ENCODE measurements at places on chromosomes 6 and 20.

DNA sequence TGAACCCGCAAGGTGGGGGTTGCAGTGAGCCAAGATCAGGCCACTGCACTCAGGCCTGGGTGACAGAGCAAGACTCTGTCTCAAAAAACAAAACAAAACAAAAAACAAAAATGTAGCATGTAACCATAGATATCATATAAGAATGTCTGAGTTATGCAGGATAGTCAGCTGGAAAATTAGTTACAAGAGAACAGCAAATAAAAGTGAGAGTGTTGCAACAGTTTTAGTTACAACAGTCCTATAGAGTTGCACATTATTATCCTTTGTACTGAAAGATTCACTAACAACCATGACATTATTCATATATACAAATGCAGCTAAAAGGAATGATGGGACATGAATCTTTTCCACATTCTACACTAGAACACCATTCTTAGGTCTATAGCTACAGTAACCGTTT lies 16.4 kb downstream of the RNF24 start:
- no peak for DNase-seq

DNA sequence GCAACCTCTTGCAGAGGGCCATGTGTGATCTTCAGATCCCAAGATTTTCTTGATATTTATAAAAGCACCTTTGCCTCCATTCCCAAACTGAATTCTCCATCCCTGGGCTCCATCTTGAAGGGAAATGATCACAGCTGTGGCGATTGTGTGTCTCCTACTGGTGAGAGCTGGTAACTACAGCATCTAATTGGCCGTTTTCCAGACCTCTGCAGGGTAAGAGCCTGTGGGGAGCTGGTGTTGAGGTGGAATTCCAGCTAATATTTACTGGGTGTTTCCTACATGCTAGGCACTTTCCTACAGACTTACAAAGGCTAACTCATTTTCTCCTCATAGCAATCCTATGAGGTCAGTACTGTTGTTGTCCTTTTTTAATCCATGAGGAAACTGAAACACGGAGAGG lies 59.2 kb upstream of the FNDC1 start:
- DNase-seq: peak; percentile 12

- DNase-seq: no peak
Observed at GRCh38 chr20:30922129-30922528, 335.3 kb upstream of the DEFB115 start.

DNA sequence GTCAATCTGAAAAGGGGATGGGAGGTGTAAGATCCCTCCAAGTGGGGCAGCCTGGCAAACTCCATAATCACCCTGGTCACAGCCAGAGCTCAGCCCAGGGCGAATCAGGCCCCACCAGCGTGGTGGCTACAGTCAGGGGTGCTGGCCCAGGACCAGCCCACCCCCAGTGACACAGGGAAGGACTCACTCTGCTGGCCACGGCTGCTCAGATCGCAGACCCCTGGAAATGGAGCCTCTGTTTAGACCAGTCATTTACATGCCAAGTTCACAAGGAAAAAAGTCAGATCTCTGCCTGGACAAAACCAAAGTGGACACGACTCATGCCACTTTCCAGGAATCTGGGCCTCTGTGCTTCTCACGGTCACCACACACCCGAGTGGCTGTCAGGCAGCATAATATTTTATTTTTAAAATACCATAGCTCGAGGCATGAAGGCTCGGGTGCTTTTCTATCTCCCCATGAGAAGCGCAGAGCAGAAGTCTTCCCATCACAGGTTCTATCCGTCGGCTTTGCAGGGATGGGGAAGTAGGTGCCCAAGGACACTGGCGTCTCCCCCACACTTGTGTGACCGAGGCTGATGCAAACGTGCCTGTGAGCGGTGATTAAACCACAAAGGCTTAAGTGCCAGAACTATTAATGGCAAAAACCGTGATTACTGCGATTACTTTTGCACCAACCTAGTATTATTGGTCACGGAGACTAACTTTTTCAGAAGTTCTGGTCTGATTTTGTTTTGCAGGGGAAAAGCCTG lies 13.0 kb downstream of the PXDC1 start:
- no peak for DNase-seq
